ENCODE measurements at places on chromosomes 7 and 10.

- no peak for DNase-seq
Observed at GRCh38 chr7:127911968-127912511, 119.2 kb downstream of the LRRC4 start.

- no peak for DNase-seq
Observed at GRCh38 chr7:33035776-33036175, 26.8 kb downstream of the NT5C3A start.

DNA sequence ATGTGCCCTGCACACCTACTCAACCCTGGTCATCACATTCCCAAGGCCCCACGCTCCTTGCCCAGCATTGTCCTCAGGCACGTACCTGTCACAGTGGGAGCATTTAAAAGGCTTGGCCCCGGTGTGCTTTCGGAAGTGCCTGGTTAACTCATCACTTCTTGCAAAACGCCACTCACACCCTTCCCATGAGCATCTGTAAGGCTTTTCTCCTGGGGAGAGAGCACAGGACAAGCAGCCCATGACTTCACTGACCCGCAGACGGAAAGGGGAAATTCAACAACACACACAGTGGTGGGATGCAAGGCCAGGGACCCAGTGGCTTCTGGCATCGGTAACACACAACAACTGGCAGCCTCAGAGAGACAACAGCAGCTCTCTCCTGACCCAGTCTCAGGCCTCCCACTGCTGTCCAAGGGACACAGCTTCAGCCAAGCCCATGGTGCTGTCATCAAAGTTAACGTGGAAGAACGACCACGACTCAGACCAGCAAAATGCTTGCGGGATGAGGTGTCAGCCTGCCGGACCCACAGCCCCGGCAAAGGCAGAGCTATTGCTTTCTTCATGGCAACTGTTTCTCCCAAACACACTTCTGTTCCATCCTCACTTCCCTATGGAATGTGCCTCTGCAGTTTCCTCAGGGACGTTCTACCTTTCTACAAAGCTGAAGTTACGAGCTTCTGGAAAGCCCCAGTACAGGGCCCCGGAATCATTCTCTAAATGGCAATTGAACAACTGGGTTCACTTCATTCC lies 4.8 kb downstream of the KLF6 start:
- DNase-seq: peak; percentile 83

GRCh38 chr7:116963234-116963633 lies 9.9 kb downstream of the ST7 start:
- DNase-seq: no peak

DNA sequence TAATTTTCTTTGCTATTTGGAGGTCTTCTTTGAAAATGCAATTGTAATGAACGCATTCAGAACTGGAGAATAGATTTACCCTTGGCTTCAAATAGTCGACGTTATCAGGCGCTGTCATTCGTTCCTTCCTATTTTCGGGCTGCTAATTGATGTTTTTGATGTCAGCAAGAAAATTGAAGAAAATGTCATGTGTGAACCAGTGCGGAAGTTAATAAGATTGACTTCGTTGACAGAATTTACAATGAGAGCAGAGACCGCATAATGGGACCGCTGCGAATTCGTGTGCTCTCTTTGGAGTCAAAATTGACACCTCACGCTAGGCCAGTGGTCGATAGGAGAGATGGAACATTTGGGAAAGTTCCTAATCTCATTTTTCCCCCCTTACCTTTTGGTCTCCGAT lies 168.8 kb downstream of the TCF7L2 start:
- DNase-seq: no peak
